Activated T-helper 1 cell treated with anti-CD3 and anti-CD28 coated beads, Interleukin-12 subunit alpha, Interleukin-12 subunit beta, Interleukin-2, Interleukin-4 antibody, amounts not matched to agents 30 ng/mL and 10 ng/mL and 1 ng/mL, durations not matched to agents 14 hours and 24 hours and 36 hours (primary cell): ENCODE measurements at places on chromosomes 4 and X. TPM values are rescaled to one million over a fixed set of nuclear protein-coding genes. Genes with fewer than 3 reads are reported as not detected.

DNA sequence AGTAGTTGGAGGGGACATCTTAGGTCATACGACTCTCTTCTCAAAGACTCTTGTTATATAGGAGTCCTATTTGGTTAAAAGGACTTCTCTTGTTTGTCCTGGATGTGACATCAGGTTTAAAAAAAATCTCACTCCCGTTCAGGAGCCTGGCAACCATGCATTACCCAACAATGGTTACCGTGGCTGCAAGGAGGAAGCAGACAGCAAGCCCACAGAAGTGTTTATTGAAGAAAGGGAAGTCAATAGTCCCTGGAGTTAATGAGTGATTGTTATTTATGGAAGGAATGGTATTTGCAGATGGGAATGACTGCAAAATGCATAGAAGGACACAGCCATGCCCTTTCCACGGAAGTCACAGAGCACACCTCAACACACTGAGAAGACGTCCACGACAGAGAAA is 75.9 kb upstream of the ENPP6 start:
- no peaks in the 10 kb centered on the region for H3K27me3 ChIP-seq
- peaks cover 3% of the 10 kb centered on the region for H3K36me3 ChIP-seq
- H3K4me1 ChIP-seq: peaks cover 20% of the 10 kb centered on the region
- no peak overlapping the region for H3K27ac ChIP-seq

- peak overlapping the region; percentile 31 for H3K27ac ChIP-seq
- DNase-seq: peak; percentile 50
- H3K27me3 ChIP-seq: no peaks in the 10 kb centered on the region
- H3K36me3 ChIP-seq: no peaks in the 10 kb centered on the region
Measured at GRCh38 chr4:83548151-83548905, 12.4 kb downstream of the GPAT3 start.

- no peak for DNase-seq
- H3K27ac ChIP-seq: no peak overlapping the region
- no peaks in the 10 kb centered on the region for H3K4me1 ChIP-seq
- peaks cover 5% of the 10 kb centered on the region for H3K27me3 ChIP-seq
Measured at GRCh38 chr4:74353858-74354257, 11.1 kb upstream of the EREG start.

- no peak overlapping the region for H3K4me3 ChIP-seq
- no peak overlapping the region for H3K27ac ChIP-seq
- H3K4me1 ChIP-seq: no peaks in the 10 kb centered on the region
- no peak for DNase-seq
Measured at GRCh38 chr4:5126231-5126630, 75.0 kb downstream of the STK32B start.

GRCh38 chr4:154985673-154986072 is 204.6 kb downstream of the RBM46 start:
- H3K27ac ChIP-seq: no peak overlapping the region
- no peaks in the 10 kb centered on the region for H3K36me3 ChIP-seq
- peaks cover 1% of the 10 kb centered on the region for H3K27me3 ChIP-seq
- no peaks in the 10 kb centered on the region for H3K4me1 ChIP-seq

DNA sequence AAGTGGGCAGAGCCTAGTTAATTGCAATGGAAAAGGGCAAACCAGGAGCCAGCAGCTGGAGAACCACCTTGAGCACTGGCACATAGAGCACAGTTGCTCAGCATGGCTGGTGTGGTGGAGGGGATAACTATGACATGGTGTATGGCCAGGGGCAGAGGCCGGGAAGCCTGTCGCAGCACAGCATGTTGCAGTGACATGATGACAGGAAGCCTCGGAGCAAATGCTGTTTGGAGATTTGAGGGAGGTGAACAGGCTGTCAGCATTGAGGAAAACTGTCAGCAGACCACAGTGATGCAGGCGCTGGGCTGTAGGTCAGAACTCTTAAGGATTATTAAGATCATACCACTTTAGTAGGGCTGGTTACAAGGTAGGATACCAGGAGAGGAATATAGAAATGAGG is 228.7 kb downstream of the CBR4 start:
- H3K27ac ChIP-seq: no peak overlapping the region
- DNase-seq: no peak

DNA sequence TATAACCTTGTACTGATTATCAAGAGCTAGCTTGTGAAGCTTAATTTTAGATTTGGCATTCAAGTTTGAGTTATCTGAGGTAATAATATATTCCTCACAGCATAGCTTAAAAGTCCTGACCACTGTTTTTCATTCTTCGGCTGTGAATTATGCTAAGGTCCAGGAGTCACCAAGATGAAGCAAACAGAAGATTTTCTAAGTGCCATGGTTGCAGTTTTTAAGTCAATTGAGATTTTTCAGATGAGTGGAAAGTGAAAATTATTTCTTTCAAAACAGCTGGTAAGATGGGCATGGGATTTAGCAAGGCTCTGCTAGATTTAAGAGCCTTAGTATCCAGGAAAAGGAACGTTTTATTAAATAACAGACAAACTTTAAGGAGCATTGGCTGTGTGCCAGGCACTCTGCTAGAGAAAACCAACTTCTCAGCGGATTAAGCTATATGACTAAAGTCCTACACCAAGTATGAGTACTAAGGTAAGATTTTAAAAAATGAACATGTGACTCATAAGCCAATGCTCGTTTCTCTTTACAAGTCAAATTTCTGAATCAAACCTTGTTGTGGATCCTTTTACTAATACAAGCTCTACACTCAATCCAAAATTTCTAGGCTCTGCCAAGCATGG is 149.9 kb upstream of the IL15 start:
- H3K4me1 ChIP-seq: no peaks in the 10 kb centered on the region
- H3K4me3 ChIP-seq: no peak overlapping the region
- H3K36me3 ChIP-seq: no peaks in the 10 kb centered on the region
- DNase-seq: no peak
- no peak overlapping the region for H3K27ac ChIP-seq

DNA sequence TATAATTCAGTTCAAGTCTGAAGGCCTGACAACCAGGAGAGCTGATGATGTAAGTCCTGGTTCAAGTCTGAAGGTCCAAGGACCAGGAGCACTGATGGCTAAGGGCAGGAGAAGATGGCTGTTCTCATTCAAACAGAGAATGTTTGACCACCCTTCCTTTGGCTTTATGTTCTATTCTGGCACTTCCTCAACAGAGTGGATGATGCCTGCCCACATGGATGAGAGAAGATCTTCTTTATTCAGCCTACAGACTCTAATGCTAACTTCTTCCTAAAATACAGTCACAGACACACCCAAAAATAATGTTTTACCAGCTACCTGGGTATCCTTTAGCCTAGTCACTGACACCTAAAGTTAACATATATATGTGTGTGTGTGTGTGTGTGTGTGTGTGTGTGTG is 25.6 kb upstream of the IRF2 start:
- no peaks in the 10 kb centered on the region for H3K27me3 ChIP-seq
- peaks cover 2% of the 10 kb centered on the region for H3K36me3 ChIP-seq
- H3K4me3 ChIP-seq: no peak overlapping the region
- DNase-seq: no peak
- H3K27ac ChIP-seq: no peak overlapping the region
- H3K4me1 ChIP-seq: peaks cover 15% of the 10 kb centered on the region

- no peak overlapping the region for H3K4me3 ChIP-seq
- no peaks in the 10 kb centered on the region for H3K36me3 ChIP-seq
- H3K27ac ChIP-seq: no peak overlapping the region
- H3K4me1 ChIP-seq: no peaks in the 10 kb centered on the region
- H3K27me3 ChIP-seq: no peaks in the 10 kb centered on the region
Measured at GRCh38 chr4:96012687-96013086, 172.8 kb downstream of the PDHA2 start.

DNA sequence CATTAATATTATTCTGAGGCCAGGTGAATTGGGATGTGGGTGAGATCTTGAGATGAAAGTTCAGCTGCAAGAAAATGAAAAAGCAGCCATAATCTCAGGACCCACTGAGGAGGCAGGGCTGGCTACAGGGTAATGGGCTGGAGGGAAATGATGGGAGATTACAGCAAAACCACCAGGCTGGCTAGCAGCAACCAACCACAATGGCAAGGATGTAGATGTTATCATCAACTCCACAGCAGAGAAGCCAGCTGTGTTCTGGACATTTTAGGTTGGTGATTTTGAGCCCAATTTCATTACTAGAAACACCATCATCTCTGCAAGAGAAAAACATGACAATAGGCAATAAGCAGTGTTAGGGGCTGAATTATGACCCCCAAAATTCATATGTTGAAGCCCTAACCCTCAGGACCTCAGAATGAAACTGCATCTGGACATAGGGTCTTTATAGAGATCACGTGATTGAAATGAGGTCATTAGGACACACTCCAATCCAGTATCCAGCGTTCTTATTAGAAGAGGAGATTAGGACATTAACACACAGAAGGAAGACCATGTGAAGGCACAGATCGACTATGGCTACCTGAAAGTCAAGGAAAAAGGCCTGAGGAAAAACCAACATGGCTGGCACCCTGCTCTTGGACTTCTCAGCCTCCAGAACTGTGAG is 139.8 kb upstream of the KIT start:
- no peaks in the 10 kb centered on the region for H3K4me1 ChIP-seq
- peaks cover 1% of the 10 kb centered on the region for H3K27me3 ChIP-seq
- H3K27ac ChIP-seq: no peak overlapping the region
- H3K36me3 ChIP-seq: no peaks in the 10 kb centered on the region

DNA sequence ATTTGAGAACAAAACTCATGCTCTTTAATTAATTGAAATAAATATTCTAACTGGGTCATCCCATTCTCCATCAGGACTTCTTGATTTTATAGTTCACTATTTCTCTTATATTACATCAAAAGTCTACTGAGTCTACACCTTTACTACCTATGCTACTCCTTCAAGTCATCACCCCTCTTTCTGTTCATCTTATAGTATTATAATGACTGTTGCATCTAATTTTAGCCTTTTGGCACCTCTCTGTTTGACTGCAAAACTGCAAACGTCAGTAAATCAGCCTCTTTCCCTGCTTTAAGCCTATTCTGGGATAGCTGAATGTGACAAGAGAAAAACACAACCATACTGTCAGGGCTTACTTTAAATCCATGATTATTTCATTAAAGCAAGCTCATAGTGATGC is 639.1 kb downstream of the GABRG1 start:
- no peak overlapping the region for H3K4me3 ChIP-seq
- DNase-seq: no peak
- no peak overlapping the region for H3K27ac ChIP-seq
- H3K36me3 ChIP-seq: no peaks in the 10 kb centered on the region
- H3K4me1 ChIP-seq: no peaks in the 10 kb centered on the region

DNA sequence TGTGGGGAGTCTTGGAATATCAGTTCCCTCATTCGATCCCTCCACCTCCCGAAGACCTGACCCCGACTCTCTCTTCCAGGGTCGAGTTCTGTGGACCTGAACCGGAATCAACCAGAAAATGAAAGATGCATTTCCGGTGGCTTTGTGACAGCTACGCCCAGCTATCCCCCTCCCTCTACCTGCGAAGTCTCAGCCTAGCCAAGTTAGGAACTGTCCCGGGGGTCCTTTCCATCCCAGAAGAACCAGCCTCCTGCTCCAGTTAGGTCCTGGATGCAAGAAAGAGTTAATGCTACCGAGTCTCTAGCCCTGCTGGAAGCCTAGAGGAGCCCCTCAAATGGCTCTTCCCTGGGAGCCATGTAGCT is 13.4 kb upstream of the ETDC start:
- peak overlapping the region; percentile 58 for H3K27ac ChIP-seq
- peak overlapping the region; percentile 83 for H3K4me3 ChIP-seq
- no peak for DNase-seq
- H3K4me1 ChIP-seq: peaks cover 28% of the 10 kb centered on the region
- H3K36me3 ChIP-seq: peaks cover 14% of the 10 kb centered on the region
- no peaks in the 10 kb centered on the region for H3K27me3 ChIP-seq

GRCh38 chrX:135509885-135510284 is 10.6 kb upstream of the INTS6L start:
- no peaks in the 10 kb centered on the region for H3K4me1 ChIP-seq
- no peak for DNase-seq
- H3K27ac ChIP-seq: no peak overlapping the region
- no peak overlapping the region for H3K4me3 ChIP-seq

DNA sequence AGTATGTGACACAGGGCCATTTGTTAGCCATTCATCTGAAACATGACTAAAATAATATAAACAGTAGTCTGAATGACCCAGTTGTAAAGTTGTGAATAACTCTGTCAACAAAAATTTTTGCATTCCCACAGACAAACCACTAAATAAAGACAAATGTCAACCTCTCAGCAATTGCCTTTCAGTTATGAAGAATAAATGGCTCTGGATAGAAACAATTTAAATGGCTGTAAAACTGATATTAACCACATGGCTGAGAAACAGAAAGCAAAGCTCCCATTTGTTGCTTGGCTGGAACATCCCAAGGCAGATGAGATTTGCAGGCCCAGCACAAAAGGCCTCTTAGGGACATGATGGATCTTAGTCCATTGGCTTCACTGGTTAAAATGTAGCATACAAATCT is 296.3 kb downstream of the GALNTL6 start:
- DNase-seq: no peak
- no peak overlapping the region for H3K4me3 ChIP-seq
- no peaks in the 10 kb centered on the region for H3K27me3 ChIP-seq
- H3K4me1 ChIP-seq: no peaks in the 10 kb centered on the region
- no peaks in the 10 kb centered on the region for H3K36me3 ChIP-seq

GRCh38 chrX:69177511-69178162 is 12.4 kb upstream of the PJA1 start:
- H3K4me1 ChIP-seq: no peaks in the 10 kb centered on the region
- H3K36me3 ChIP-seq: no peaks in the 10 kb centered on the region
- no peak for DNase-seq
- H3K27ac ChIP-seq: no peak overlapping the region
- H3K27me3 ChIP-seq: peaks cover 2% of the 10 kb centered on the region

- H3K4me3 ChIP-seq: peak within 1 kb of the TSS; percentile 80
- peak; percentile 46 for DNase-seq
- peaks cover 3% of the 10 kb centered on the region for H3K36me3 ChIP-seq
- H3K4me1 ChIP-seq: peaks cover 17% of the 10 kb centered on the region
Measured at GRCh38 chr4:88158489-88159228, at the start of gene ABCG2. Gene ABCG2 (minus strand): TSS chr4:88158639. CDS start chr4:88139995, 18,644 bp downstream.

GPR82 gene
- total RNA-seq: 0.08 and 0.49 TPM in 2 replicates

ADH1A gene
- total RNA-seq: not detected in 2 replicates

ADGRG2 gene
- not detected in 2 replicates for total RNA-seq

TMEM144 gene
- not detected in 2 replicates for total RNA-seq

CXorf49 gene
- total RNA-seq: not detected in 2 replicates

FRMPD4 gene
- total RNA-seq: not detected in 2 replicates

C4orf50 gene
- 0.52 and 0.54 TPM in 2 replicates for total RNA-seq

MMRN1 gene
- total RNA-seq: not detected in 2 replicates

AFAP1 gene
- total RNA-seq: 48.3 and 48.4 TPM in 2 replicates
